DMS 273 treated with DMSO at 0.1 percent for 48 hours (cell line): ENCODE measurements at places on chromosomes 13 and 19.

DNA sequence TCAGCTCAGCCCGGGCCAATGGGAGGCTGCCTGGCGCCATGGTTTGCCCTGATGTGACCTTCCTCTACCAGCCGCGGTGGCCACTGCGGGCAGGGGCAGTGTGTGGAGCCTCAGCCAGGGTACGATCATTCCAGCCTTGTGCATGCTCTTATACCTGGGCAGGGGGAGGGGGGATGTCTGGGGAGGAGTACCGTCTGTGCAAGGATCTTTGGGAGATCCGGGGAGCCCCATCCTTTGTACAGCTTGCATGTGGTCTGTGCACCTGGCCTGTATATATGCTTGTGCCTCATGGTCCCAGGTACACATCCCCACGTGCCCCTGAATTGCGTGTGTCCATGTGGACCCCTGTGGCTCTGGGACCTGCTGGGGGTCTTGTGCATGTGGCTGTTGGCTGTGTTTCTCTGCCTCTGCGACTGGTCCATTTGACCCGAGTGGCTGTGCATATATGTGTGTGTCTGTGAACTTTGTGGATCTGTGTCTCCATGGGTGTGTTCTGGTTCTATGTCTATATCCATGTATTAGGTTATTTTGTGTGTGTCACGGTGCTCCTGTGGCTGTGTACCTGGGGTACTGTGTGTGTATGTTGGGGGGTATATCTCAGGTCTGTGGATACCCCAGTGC, 12.8 kb upstream of the NANOS3 start:
- DNase-seq = no peak

DNA sequence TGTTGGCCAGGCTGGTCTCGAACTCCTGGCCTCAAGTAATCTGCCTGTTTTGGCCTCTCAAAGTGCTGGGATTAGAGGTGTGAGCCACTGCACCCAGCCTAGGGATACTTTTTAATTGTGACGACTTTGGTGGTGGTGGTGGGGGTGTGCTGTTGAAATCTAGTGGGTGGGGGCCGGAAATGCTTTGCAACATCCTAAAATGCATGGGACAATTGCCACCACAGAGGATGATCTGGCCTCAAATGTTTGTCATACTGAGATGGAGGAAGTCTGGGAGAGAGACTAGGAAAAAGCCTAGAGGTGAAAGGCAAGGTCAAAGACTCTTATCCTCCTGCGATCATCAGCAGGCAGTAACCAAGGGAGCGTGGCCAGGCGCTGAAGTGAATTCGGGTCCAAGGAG, 1.4 kb downstream of the NWD1 start:
- no peak for DNase-seq

DNA sequence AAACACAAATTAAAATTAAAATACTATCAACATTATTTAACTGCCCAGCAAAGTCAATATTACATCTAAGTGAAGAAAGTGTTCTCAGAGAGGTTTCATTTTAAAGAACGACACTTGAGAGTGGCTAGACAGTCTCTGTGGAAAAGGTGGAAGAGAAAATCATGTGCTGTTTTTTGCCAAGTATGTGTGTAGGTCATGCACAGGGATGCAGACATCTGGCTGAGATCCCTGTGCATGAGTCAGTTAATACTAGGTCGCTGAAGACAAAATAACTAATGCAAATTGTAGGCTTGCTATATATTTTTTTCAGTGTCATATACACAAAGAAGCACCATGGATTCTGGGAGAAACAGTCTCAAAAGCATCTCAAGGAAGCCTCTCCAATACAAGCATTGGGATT, 44.3 kb upstream of the ENOX1 start:
- no peak for DNase-seq

- DNase-seq = no peak
Observed at GRCh38 chr13:106210324-106210723, 325.1 kb downstream of the EFNB2 start.

DNA sequence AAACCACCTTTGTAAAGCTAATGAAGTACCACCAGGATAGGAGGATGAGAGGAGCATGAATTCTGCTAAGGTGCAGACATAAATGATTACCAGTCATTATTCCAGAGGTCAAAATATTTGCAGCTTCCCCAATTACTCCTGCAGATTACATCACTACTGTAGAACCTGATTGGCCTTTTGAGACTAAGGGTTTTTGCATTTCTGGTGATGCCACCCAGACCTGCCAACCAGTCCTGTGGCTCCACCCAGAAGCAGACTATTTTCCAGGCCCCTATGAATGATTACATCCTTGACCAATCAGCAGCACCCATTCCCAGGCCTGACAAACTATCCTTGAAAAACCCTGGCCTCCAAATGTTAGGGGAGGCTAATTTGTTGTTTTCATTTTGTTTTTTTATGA, 11.2 kb upstream of the KCNC3 start:
- DNase-seq = no peak

DNA sequence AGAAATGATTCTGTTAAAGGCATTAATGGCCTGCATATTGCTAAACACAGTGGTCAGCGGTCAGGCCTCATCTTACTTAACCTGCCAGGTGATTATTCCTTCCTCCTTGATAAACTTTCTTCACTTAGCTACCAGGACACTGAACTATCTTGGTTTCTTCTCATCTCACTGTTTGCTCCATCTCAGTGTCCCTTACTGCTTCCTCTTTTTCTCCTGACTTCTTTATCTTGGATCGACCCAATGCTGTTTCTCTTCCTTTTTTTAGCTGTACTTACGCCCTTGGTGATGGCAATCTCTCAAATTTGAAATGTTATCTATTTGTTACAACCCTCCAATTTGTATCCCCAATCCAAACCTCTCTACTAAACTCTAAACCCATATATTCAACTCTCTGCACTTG, 7.8 kb upstream of the CLC start:
- no peak for DNase-seq

- DNase-seq = peak; percentile 22
Observed at GRCh38 chr19:29526730-29527499, 1.1 kb downstream of the VSTM2B start.

GRCh38 chr13:76854894-76855293, 31.3 kb downstream of the KCTD12 start:
- DNase-seq = no peak

DNA sequence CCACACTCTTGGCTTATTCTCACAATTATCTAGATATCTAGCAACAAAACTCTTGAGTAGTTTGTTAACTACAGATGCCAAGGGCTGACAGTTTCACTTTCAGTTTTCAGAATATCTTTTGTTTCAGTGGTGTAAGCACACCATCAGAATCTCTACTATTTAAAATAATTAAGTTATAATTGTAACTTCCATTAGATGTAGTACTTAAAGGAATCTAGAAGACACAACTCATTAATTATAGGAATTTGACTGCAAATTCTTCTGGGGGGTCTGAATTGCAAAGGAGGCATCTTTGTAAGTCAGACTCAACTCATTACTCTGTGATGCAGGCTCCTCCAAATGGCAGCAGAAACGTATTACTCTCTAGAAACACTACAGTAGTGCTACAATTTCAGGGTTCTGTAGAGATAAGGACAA, 44.9 kb upstream of the USPL1 start:
- peak; percentile 29 for DNase-seq

- DNase-seq = no peak
Observed at GRCh38 chr19:1252221-1252820, 3.9 kb downstream of the MIDN start.

GRCh38 chr13:110298505-110299282, 8.3 kb downstream of the COL4A1 start:
- no peak for DNase-seq

- no peak for DNase-seq
Observed at GRCh38 chr13:95703576-95703975, 26.6 kb downstream of the DNAJC3 start.

- DNase-seq = no peak
Observed at GRCh38 chr13:110394371-110394841, 87.3 kb downstream of the COL4A2 start.

GRCh38 chr19:2582984-2583956, 107.3 kb downstream of the GADD45B start:
- no peak for DNase-seq

GRCh38 chr13:33992881-33993336, 175.0 kb downstream of the RFC3 start:
- DNase-seq = no peak

GRCh38 chr13:94138831-94139230, 340.7 kb downstream of the DCT start:
- no peak for DNase-seq

- no peak for DNase-seq
Observed at GRCh38 chr19:30289336-30289735, 82.8 kb upstream of the ZNF536 start.

GRCh38 chr19:52224211-52224610, 34.4 kb downstream of the PPP2R1A start:
- DNase-seq = no peak

DNA sequence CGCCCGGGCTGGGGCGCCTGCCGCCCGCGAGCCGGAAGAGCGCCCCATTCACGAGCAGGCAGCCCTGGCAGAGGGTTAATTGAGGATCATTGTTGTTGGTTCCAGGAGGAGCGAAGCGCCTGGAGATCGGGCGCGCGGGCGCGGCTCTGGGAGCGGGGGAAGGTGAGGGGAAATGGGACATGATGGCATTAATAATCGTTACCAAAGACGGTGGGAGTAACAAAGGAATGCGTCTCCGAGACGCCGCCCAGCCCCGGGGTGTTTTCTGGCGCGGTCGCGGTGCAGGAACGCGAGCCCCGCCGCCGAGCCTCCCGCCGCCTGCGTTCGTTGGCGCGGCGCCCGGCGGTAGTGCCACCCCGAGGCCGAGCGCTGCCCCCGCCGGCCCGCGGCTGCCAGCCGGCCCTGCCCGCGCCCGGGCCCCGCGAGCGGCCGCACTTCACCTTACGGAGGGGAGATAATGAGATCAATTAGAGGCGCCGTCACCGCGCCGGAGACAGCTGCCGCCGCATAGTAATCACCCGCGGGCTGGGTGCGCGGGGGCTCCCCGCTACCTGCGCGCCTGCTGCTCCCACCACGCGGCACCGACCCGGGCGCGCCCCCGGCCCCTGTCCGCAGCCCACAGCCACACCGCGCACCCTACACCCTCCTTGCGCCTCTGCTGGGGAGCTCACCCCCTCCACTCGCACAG, 2.8 kb downstream of the ZNF536 start:
- no peak for DNase-seq

DNA sequence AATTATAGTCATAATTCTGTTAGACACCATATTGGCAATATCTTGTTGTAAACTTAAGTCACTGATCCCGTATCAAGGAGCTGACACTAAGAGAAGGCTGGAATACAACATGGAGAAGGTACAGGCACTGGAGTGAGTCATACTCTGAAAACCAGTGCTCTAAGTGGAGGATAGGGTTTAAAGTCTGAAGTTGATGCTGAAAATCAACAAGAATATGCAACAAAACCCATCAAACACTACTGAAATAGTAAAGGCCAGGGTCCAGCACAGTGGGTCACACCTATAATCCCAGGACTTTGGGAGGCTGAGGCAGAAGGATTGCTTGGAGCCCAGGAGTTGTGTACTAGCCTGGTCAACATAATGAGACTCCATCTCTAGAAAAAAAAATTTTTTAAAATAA, 73.2 kb upstream of the KLF5 start:
- no peak for DNase-seq

DNA sequence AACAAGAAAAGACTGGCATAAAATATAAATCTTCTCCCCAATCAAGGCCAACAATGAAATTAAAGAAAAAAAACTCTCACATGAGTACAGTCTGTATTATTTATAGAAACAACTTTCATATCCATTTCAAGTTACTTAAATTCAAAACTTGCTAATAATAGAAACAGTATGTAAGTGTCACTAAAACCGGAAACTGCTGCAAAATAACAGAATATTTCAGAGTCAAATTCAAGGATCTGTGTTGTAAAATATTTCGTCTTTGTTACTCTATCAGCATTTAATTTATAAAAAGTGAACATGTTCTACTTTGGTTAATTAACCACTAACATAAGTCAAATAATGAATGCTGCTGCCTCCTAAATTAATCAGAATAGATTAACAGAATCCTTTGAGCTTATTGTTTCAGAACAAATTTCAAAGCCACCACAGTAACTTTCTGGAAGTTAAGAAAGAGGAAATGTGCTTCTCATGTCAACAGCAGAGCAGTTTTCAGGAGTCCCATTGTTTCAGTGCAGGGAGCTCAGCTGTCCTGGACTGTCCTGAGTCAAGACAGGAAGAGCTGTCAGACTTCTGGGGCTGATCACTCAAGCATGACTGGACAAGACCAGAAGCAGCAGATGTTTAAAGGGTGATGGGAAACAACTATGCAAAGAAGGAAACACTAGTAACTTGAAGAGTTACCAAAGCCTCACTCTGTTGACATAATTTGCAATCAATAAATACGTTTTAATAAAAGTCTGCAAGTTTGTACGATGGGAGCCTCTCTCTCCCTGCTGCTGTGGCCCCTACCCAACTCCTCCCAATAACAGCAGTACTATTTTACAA, 76.9 kb downstream of the FOXO1 start:
- DNase-seq = peak; percentile 39

DNA sequence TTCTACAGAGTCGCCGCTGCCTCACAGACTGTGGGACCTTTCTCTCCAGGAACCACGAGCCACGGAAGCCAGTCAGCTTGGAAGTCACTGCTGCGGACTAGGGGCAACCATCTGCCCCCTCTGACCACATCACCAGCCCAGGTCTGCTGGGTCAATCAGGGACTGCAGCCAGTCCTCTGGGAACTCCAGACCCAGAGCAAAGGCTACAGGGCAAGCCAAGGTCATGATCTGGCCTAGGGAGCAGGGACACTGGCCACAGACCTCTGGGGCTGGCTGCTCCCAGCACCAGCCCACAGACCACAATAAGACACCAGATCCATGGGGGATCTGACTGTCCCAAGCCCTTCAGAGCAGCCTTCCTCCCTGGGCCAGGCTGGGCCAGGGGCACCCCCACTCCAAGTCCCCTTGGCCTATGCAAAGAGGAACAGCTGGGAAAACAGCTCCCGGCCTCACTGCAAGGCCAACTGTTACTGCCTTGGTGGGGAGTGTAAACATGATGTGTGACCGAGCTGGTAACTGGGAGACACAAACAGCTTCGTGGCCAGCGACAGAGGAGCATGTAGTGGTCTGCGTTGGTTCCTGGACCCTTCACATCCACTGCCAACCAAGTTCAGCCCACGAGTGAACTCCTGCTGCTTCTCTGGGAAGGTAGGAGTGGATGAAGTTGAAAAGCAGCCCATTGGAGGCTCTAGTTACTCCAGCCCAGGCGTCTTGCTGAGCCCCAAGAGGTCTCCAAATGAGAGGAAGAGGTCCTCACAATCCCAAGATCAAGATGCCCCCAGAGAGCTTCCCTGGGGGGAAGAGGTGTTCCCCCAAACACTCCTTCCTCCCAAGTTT, 1.5 kb downstream of the AKT2 start:
- peak; percentile 7 for DNase-seq

- no peak for DNase-seq
Observed at GRCh38 chr13:30487075-30487470, 21.3 kb upstream of the HMGB1 start.

DNA sequence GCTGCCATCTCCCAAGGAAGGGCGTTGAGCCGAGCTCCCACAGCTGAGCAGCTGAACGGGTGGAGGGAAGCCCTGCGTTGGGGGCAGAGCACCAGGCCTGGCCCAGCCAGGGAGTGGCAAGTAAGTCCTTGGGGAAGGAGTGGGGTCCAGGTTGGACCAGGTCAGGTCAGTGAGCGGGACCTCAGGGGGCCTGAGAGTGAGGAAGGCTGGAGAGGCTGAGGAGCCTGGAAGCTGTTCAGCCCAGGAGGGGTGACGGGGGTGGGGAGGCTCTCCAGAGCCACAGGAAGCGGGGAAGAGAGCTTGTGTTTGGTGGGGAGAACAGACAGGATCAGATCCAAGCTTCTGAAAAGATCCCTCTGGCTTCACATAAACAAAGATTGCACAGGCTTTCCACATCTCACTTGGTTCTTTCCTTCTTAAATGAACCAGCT, 55.4 kb upstream of the ATP12A start:
- no peak for DNase-seq

GRCh38 chr13:40251343-40252032, 415.0 kb downstream of the FOXO1 start:
- no peak for DNase-seq

GRCh38 chr13:111156421-111156820, 41.3 kb downstream of the ARHGEF7 start:
- no peak for DNase-seq
